ENCODE measurements at places on chromosomes 7 and 10. TPM values are rescaled to one million over a fixed set of nuclear protein-coding genes. Genes with fewer than 3 reads are reported as not detected.

Gene TNS3
- 26.4 TPM for total RNA-seq

- no peak for DNase-seq
Measured at GRCh38 chr10:11451640-11452260, 159.7 kb downstream of the USP6NL start.

DNA sequence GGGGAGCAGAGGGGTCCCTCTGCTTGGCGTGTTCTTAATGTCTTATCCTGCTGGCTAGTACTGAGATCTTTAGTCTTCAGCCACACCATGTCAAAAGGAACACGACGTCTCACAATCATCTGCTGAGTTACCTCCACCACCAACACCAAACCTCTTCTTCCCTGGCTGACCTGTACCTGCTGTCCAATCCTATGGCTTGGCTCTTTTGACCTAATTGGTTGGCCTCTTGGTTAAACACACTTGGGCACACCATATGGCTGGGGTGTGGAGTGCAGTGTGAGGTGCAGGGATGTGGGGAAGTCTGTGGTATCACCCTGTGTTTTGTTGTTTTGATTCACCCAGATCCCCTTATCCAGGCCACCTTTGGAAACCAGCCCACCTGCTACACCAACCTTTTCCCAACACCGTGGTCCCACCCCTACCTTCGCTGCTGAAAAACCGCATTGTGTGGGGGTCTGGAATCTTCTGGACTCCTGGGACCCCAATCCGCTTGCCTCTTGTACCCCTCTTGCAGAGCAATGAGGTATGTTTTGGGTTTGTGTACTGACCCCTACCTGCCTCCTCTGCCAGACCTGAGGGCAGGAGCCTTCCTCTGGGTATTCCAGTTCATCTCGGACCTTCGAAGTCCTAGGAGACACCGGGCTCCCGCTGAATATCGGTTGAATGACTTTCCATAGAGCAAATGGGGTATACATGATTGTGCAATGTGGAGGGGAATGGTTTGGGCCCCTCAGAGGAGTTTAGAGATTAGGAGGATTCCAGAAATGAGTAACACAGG lies 2.8 kb upstream of the LBX1 start:
- DNase-seq = no peak

Gene CCDC172
- total RNA-seq = not detected

Gene TET1
- total RNA-seq = 30.0 TPM

DNA sequence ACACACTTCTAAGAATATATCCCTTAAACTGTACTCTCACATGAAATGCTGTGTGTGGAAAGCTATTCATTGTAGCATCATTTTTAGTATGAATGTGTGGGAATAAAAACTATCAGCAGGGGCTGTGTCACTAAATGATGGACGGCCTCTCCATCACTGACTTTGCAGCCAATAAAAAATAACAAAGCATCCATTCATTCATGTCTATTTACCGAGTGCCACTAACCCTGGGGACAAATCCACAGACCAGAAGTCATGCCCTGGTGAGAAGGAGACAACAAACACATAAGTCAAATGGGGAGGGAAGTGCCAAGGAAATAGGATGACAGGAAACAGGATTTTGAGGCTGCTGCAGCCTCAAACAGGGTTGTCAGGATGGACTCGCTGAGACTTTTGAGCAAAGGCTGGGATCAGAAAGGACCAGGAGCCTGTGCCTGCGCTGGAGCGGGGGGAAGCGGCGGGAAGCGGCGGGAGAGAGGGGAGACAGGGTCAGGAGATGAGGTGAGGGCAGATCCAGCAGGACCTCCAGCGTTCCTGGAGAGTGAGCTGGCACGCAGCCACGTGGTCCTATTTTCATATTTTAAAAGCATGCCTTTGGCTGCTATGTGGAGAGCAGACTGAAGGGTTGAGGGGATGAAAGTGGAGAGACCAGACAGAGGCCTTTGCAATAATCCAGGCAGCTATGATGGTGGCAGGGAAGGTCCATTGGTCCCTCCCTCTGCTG lies 2.2 kb upstream of the NOM1 start:
- no peak for DNase-seq

Gene PTEN
- 52.5 TPM for total RNA-seq

Gene NODAL
- total RNA-seq = not detected

DNA sequence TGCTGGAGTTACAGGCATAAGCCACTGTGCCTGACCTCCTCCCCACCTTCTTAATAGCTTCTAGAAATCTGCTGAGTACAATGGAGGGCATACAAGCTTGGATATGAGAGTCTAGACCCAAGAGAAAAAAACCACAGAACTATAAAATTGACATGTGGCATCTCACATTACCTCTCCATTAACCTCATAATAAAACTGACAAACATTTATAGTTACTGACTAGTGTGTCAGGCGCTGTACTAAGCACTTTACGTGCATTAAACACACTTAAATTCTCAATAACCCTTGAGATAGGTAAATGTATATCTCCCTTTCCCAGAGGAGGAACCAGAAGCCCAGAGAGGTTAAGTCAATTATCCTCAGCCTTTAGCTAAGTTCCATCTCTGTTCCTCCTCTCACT lies 300.5 kb upstream of the MYO3A start:
- no peak for DNase-seq

Gene BLNK
- not detected for total RNA-seq

- DNase-seq = no peak
Measured at GRCh38 chr10:120727001-120727400, 124.2 kb upstream of the WDR11 start.

- no peak for DNase-seq
Measured at GRCh38 chr10:43193496-43194080, 55.3 kb downstream of the CSGALNACT2 start.

GRCh38 chr7:158312789-158313188 lies 274.8 kb downstream of the PTPRN2 start:
- DNase-seq = no peak

- no peak for DNase-seq
Measured at GRCh38 chr7:48426966-48427555, 255.8 kb downstream of the ABCA13 start.

GRCh38 chr7:16055263-16055976 lies 365.9 kb downstream of the CRPPA start:
- no peak for DNase-seq

DNA sequence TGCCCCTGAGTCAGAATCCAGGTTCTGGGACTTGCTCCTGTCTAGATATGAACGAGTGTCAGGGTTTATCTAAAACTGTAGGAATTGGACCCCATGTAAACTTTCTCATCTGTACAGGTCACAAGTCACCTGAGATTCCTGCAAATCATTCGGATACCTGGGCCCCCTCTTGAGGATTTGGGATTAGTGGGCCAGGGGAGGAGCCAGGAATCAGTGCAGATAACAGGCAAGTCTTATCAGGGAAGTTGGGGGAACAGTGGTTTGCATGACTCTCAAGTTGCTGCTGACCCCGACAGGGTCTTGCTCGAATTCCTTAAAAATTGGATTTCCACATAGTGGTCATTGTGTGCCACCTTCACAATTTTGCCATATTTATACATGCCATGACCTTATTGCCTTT lies 188.4 kb upstream of the LYZL1 start:
- no peak for DNase-seq

GRCh38 chr10:29322918-29323317 lies 34.0 kb downstream of the LYZL1 start:
- DNase-seq = no peak

- no peak for DNase-seq
Measured at GRCh38 chr7:80498481-80499349, 13.1 kb downstream of the GNAT3 start.

GRCh38 chr10:118308664-118309063 lies 33.5 kb downstream of the FAM204A start:
- DNase-seq = no peak

Gene PKD2L1
- total RNA-seq = not detected

Measured in neural crest cell (in vitro differentiated cells).